ENCODE measurements at places on chromosomes 16 and 17.

DNA sequence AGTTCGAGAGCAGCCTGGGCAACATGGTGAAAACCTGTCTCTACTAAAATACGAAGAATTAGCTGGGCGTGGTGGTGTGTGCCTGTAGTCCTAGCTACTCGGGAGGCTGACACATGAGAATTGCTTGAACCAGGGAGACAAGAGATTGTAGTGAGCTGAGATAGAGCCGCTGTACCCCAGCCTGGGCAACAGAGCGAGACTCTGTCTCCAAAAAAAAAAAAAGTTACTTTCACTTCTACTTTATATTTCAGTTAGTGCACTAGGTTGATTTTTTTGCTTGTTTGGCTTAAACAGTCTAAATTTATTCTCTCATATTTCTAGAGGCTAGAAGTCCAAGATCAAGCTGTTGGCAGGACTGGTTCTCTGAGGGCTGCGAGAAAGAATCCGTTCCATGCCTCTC lies 13.4 kb downstream of the CCDC102A start:
- no peak for DNase-seq

DNA sequence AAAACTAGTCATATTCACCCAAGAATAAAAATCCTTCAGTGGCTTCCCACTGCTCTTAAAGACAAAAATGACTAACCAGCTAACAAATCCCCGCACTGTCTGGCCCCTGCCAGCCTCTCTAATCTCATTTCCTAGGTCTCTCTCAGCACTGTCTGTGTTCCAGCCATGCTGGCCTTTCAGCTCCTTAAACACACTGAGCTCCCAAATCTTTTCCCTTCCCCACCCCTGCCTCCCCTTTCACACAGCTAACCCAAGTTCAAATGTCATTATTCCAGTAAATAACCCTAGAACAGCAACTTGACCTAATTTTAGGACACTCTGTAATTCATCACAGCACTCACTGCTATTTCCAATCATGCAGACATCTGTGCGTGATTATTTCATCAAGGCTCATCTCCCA lies 7.8 kb downstream of the SHCBP1 start:
- no peak for DNase-seq

- DNase-seq, result no peak
Measured at GRCh38 chr16:77951788-77952187, 70.6 kb upstream of the CLEC3A start.

GRCh38 chr17:58504826-58505351 lies 9.5 kb downstream of the MTMR4 start:
- no peak for DNase-seq

- no peak for DNase-seq
Measured at GRCh38 chr16:12758670-12759558, 44.8 kb downstream of the CPPED1 start.

- DNase-seq, result no peak
Measured at GRCh38 chr17:50347894-50348291, 2.0 kb downstream of the XYLT2 start.

DNA sequence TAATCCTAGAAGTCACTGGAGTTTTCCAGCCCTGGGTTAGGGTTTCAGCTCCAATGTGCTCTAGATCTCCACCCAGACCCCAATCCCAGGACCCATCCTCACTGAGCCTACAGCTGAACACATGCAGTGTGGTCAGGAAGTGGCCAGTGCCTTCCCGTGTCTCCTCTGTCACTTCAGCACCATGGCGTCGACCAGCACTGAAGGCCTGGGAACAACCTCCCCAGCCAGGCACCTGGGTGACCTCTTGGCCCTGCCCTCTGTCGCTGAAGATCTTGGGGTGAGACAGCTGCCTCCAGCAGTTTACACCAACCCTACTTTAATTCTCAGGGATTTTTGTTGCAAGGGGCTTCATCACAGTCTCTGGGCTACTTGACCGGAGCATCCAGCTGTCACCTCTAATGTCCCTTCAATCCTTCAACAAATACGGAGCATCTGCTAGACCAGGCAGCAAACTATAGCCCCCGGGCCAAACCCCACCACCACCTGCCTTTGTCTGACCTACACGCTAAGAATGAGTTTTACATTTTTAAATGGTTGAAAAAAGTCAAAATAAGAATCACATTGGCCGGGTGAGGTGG lies 18.0 kb upstream of the GSG1L start:
- no peak for DNase-seq

DNA sequence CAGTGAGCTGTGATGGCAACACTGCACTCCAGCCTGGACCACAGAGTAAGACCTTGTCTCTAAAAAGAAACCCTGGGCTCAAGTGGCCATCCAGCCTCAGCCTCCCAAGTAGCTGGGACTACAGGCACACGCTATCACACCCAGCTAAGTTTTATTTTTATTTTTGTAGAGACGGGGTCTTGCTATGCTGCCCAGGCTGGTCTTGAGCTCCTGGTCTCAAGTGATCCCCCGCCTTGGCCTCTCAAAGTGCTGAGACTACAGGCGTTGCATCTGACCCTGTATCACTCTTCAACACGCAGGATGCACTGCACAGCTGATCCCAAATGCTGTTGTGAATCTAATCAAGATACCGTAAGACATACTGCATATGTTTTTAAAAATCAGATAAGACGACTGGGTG lies 23.0 kb downstream of the ANKRD11 start:
- DNase-seq, result no peak

DNA sequence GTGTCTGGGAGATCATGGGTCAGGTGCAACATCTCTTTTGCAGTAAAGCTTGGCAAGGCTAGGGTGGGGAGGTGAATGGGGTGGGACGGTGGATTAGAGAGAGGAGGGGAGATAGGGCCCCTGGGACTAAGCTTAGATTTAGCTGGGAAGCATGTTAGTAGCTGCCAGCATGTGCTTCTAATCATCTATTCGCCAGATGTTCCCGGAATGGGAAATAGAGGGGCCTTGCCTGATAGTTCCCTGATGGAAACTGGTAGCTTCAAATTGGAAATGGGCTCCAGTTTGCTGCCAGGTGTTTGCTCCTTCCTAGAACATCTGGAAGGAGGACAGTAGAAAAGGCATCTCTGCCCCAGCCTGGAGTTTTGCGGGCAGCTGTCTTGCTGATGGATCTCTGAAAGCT lies 176.1 kb downstream of the CCDC182 start:
- DNase-seq, result no peak

DNA sequence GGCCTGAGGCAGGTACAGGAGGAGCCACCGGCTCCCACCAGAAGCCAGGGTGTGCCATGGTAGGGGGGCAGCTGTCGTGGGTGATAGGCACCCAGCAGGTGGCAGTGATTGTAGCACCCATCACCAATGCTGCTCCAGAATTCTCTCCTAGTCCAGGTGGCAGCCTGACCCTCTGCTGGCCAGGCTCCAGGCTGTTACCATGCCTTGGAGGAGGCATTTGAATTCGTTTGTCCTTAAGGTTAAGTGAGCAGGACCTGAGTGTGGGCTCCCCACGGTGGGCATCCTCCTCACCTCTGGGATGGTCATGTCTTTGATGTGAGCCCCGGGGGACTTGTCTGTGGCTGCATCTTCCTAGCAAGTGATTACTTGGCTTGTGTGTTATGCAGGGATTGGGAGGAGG lies 59.4 kb downstream of the RGS9 start:
- DNase-seq, result no peak

Measured in amniotic stem cell (primary cell).